ENCODE measurements at places on chromosomes 4 and X. TPM values are rescaled to one million over a fixed set of nuclear protein-coding genes. Genes with fewer than 3 reads are reported as not detected.

- DNase-seq: no peak
These were observed 64.6 kb upstream of the SH3RF1 start for GRCh38 chr4:169335331-169335730.

- DNase-seq: no peak
These were observed 3.9 kb downstream of the PLP1 start for GRCh38 chrX:103780336-103781061.

GRCh38 chr4:58602022-58602421 is 1491.8 kb upstream of the IGFBP7 start:
- no peak for DNase-seq

GRCh38 chr4:47413521-47413920 is 50.0 kb downstream of the COMMD8 start:
- DNase-seq: no peak

- no peak for DNase-seq
These were observed 49.0 kb upstream of the VEGFC start for GRCh38 chr4:176841711-176842112.

- DNase-seq: no peak
These were observed 9.0 kb downstream of the TSC22D3 start for GRCh38 chrX:107766470-107767150.

EREG gene
- not detected for total RNA-seq

IRS4 gene
- not detected for total RNA-seq

CLDN2 gene
- not detected for total RNA-seq

All from activated CD4-positive, alpha-beta memory T cell treated with anti-CD3 and anti-CD28 coated beads for 36 hours (primary cell).